Panc1 (cell line): ENCODE measurements at places on chromosomes 1 and 21. TPM values are rescaled to one million over a fixed set of nuclear protein-coding genes. Genes with fewer than 3 reads are reported as not detected.

The UBL4B gene
- not detected for total RNA-seq

The MYOC gene
- total RNA-seq: not detected

The RPL22 gene
- total RNA-seq: 309 TPM

The ERRFI1 gene
- 299 TPM for total RNA-seq

The PRAMEF2 gene
- not detected for total RNA-seq

The RNF11 gene
- total RNA-seq: 86.0 TPM

The SLC25A34 gene
- total RNA-seq: 0.64 TPM

The ELAPOR1 gene
- 0.28 TPM for total RNA-seq

The TMPRSS2 gene
- 111 TPM for total RNA-seq

The FNBP1L gene
- total RNA-seq: 25.1 TPM

The VHLL gene
- 0.28 TPM for total RNA-seq

The CELA2A gene
- total RNA-seq: 0.72 TPM

The CELA2B gene
- not detected for total RNA-seq

The LCE1C gene
- not detected for total RNA-seq

The SLC35F3 gene
- 19.1 TPM for total RNA-seq

The IRF6 gene
- total RNA-seq: 0.64 TPM

The F5 gene
- total RNA-seq: 0.08 TPM

The C1orf56 gene
- 2.7 TPM for total RNA-seq

The KCNE2 gene
- not detected for total RNA-seq

The TMEM39B gene
- 35.0 TPM for total RNA-seq

The GDAP2 gene
- 14.5 TPM for total RNA-seq

The ANGPTL3 gene
- total RNA-seq: not detected

The S100A9 gene
- 0.44 TPM for total RNA-seq

The DFFA gene
- total RNA-seq: 68.1 TPM

The SPRR4 gene
- not detected for total RNA-seq

The MX2 gene
- total RNA-seq: 56.7 TPM

The NR0B2 gene
- 5.2 TPM for total RNA-seq

The CPTP gene
- 52.2 TPM for total RNA-seq
